Lung (tissue), 17 donors: ENCODE measurements at places on chromosomes 7 and 10.

DNA sequence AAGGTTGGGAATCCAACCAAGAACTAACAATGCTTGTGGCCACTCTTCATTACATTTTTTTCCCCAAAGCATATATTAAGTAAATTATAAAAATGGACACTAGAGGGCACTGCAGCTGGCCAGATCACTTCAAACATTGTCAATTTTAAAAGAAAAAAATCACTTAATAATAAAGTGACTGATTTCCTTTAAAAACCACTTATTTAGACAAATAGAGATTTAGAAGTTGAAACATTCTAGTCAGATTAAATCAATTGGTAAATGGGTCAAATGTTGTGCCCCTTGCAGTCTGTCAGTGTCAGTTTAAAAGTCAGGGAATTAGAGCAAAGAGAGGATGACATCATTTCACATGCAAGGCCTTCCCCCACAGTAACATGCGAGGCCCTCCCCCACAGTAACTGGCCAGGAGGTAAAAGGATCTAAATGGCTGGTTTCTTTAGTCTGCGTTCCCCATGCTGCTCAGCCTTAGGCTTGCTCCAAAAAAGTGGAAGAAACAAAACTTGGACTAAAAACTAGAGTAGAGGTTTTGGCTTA is 177.9 kb downstream of the SKAP2 start:
- peak; percentile 75 for DNase-seq

GRCh38 chr7:27930910-27931476 is 191.0 kb downstream of the TAX1BP1 start:
- no peak for DNase-seq

GRCh38 chr10:46218921-46219320 is 67.9 kb upstream of the ANTXRL start:
- no peak for DNase-seq

- DNase-seq, result no peak
Measured at GRCh38 chr10:103876155-103876554, 20.8 kb upstream of the SH3PXD2A start.

DNA sequence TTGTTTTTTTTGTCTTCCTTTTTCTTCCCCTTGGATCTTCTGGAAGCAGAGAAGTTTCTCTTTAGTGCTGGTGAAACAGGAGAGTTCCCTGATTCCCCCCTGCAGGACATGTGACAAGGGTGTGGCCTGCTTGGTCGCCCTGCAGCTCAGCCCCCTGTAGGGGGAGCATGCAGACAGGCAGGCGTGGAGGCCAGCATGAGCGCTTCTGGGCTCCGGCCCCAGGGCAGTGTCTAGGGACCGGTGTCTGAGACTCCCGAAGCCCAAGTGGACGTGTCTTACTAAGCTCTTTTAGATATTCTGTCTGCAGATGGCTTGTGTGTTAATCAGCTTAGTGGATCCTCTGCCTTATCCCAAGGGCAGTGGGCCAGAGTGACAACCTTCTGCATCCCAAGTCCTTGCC is 26.1 kb downstream of the PRSS58 start:
- no peak for DNase-seq

DNA sequence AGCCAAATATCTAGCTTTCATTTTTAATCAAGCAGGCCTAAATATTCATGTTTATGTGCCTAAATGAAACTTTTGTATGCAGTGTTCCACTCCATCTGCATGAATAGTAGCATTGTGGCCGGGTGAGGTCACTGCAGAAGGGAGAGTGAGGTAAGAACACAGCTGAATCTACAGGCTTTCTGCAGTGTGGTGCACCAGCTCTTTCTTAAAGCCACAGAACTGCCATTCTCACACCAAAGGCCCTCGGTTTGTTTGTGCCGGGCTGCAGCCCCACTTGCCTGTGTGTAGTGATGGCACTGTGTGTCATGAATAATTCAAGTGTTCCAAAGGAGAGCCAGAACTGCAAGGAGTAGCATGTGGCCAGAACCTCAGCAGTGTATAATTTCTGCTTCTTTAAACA is 204.1 kb downstream of the TRIL start:
- peak; percentile 81 for DNase-seq

GRCh38 chr7:65449505-65449852 is 75.8 kb downstream of the ZNF92 start:
- DNase-seq, result no peak

DNA sequence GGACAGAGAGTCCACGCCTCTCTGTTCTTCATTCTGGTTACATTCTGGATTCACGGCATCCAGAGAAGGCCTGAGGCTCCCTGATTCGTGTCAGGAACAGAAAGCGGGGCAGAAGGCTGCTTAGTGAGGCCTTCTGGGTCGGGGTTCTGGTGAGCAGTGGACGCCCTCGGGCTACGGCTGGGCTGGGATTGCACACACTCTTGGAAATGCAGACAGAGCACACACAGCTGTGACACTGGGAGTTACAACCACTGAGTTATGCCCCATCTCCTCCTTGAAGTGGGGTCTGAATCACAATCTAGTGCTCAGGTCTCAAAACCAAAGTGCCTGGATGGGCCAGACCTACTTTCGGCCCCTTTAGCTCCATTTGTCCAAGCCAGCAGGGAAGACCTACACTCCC is 156.9 kb upstream of the GDF10 start:
- DNase-seq, result no peak

DNA sequence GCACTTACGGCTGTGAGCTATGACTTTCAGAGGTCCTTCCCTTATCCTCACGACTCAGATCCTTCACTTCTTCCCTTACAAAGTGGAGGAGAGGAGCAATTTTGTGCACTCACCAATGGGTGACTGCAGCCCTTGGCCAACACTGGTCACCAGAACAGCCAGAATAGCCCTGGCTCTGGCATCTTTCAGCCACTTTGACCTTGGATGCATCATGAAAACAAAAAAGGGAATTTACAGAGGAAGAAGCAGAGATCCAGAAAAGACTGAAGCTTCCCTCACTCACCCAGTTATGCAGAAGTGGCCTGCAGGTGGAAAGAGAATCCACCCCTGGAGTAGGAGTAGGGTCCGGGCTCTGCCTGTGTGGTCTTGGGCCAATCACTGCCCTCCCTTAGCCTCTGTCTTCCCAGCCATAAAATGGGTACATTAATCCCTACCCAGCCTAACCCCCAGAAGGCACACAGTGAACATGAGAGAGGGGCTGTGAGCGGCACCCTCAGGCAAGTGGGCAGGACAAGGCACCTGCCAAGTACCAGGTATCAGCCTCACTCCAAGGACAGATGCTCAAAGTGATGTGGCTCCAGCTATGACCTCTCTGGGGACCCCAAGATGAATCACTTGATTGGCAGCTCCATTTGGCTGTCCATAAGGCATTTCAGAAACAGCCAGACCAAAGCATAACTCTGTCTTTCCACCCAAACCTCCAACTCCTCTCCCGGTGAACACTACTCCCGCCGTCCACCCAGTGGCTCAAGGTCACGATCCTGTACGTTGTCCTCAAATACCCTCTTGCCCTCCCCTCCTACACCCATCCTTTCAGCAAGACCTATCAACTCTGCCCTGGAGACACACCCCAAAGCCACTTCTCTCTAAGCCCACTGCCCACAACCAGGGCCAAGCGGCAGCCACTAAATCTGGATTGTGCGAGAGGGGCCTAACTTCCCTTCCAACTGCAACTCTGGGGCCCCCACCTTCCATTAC is 129.8 kb upstream of the ZMIZ1 start:
- no peak for DNase-seq

- DNase-seq, result no peak
Measured at GRCh38 chr7:71488308-71488707, 356.4 kb downstream of the GALNT17 start.

DNA sequence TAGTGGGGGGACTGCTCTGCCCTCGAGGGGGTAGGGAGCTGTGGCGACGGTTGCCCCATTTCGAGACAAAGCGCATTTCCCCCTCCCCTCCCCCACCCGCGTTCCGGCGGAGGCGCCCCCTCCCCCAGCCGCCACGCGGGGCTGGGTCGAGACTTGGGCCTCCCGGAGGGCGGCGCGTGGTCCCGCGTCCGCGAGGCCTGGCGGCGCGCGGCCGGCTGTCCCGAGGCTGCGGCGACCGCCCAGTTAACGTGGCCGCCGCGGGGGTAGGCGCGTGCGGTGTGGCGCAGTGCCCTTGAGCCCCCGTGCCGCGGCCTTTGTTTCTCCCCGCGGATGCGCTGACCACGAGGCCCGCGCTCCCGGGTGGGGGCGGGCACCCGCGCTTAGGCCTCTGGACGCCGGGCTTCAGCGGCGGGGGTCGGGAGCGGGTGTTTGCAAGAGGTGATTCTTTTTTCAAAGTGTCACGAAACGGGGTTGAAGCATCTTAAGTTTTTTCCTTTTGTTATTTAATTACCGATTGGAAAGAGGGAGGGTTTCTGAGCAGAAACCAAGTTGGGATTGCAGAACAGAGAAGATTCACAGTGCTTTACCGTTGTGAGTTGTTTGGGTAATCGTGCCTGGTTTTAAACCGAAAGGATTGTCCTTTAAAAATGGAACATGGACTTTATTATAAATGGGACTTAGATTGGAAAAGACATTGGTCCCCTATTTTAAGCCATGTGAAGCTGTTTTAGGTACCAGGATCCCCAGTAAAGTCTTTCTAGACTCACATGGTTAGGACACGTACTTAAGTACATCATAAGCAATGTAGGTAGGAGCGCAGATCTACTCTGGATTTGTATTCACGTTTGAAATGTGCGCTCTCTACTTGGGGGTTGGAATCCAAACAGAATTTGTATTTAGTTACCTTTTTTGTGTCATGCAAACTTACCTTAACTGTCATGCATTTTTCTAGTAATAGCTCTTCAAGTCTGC is 760 bp downstream of the CBX3 start:
- no peak for DNase-seq

DNA sequence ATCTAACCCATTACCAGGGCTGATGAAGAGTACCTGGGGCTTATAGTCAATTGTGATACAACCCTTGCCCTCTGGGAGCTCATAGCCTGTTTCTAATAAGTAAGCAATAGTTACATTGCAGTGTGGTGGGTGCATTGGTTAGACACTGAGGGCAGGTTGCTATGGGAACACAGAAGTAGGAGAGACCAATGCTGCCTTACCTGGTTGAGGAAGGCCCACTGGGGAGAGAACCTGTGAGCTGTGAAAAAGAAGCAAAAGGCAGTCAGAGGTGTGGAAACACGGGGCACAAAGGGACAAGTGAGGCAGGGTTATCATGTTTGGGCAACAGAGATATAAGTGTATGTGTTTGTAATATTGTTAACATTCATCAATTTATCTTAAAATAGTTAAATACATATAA is 51.9 kb downstream of the WDFY4 start:
- DNase-seq, result no peak

- no peak for DNase-seq
Measured at GRCh38 chr10:27815846-27816245, 70.2 kb upstream of the MKX start.

GRCh38 chr10:70459061-70459773 is 17.7 kb upstream of the NODAL start:
- DNase-seq, result no peak

DNA sequence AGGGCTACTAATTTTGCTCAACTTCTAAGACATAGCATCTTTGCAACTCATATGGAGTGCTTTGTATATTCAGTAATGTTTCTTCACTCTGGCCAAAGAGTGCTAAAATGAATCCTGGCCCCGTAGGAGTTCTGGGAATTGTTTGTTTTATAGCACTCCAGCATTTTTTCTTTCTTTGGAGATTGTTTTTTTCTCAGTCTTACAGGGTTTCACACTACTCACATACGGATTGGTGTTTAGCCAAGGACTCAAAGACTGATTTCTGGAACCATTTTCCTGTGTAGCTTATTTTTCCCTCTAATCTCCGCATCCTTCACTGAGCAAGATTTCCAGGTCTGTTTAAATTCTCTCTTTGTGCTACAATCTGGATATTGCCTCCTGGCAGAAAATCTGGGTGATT is 6.4 kb downstream of the TAS2R41 start:
- peak; percentile 98 for DNase-seq

DNA sequence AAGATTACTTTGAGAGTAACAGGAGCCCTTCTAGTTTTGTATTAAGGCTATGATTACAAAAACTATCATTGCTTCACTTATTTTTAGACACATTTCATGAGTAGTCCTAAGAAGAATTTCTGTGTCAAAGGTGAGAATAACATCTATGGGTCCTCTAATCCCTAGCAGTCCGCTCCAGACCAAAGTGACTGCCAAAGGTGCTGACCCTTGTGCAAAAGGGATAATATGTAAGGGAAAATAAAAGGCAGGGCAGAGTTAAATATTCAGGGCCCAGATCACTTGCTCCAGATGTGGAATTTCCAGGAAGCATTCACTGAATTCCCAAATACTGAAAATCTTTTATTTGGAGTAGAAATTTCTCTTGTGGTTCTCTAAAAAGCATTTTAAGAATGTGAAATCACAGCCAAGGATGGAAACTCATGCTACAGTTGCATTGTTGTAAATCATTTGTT is 29.3 kb downstream of the RHOBTB1 start:
- DNase-seq, result no peak

GRCh38 chr10:102630663-102631062 is 13.6 kb upstream of the TRIM8 start:
- no peak for DNase-seq

- DNase-seq, result no peak
Measured at GRCh38 chr7:94366832-94367231, 27.9 kb upstream of the COL1A2 start.

GRCh38 chr7:157406971-157407370 is 70.2 kb downstream of the DNAJB6 start:
- no peak for DNase-seq

- no peak for DNase-seq
Measured at GRCh38 chr10:232061-232460, 96.8 kb downstream of the ZMYND11 start.

DNA sequence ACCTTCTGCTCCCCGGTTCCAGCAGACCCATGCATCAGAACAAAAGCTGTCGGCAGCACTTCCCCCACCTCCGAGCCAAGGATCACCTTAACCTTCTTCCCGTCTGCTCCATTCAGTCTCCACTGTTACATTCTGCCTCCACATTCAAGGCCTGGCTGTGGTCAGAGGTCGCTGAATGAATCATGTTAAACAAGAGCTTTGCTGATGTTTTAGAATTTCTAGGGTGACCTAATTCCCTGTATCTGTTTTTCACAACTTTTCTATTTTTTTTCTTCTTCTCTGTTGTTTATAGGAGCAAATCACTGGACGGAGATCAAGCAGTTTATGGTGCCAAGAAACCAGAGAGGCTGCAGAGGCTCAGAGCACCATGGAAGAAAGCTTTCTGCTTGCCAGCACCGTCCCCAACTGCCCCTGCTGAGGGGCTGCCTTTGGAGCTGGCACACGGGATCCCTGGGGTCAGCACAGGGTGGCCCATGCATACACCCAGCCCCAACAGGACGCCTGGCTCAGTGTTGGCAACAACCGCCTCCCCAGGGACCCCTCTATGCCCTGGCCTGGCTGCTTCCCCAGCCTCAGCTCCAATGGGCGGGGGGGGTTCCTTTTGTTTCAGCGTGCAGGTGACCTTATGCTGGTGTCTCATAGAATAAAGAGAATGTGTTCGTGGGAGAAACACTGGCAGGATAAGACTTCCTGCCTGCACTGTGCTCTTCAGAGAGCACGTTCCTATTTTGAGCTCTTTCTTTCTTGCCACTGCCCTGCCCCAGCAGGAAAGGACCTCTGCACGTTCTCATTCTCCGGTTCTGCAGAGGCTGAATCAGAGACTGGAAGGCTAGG is 182.7 kb upstream of the LYZL2 start:
- peak; percentile 95 for DNase-seq

GRCh38 chr7:37045681-37046179 is 321.4 kb upstream of the AOAH start:
- no peak for DNase-seq

GRCh38 chr7:726854-727103 is 280 bp downstream of the DNAAF5 start:
- DNase-seq, result no peak

GRCh38 chr7:29044554-29044953 is 86.4 kb upstream of the TRIL start:
- DNase-seq, result no peak
